ENCODE measurements at places on chromosomes 5 and 9.

DNA sequence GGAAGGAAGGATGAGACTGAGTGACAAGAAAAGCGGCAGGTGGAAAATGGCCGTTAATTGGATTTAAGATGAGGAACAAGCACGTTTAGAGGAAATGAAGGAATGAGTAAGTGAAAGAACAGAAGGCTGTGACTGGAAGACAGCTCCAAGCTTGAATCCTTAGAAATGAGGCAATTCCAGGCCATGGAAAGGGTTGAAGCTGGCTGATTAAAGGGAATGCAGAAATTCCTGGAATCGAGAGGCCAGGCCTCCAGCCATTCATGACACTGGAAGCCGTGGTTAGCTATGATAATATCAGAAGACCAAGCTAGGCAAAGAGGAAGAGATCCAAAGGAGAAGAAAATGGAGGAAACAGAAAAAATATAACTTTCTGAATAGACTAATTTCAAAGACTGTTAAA, 84.2 kb downstream of the ARL15 start:
- DNase-seq = no peak

GRCh38 chr9:89975630-89976029, 370.8 kb downstream of the GADD45G start:
- no peak for DNase-seq

DNA sequence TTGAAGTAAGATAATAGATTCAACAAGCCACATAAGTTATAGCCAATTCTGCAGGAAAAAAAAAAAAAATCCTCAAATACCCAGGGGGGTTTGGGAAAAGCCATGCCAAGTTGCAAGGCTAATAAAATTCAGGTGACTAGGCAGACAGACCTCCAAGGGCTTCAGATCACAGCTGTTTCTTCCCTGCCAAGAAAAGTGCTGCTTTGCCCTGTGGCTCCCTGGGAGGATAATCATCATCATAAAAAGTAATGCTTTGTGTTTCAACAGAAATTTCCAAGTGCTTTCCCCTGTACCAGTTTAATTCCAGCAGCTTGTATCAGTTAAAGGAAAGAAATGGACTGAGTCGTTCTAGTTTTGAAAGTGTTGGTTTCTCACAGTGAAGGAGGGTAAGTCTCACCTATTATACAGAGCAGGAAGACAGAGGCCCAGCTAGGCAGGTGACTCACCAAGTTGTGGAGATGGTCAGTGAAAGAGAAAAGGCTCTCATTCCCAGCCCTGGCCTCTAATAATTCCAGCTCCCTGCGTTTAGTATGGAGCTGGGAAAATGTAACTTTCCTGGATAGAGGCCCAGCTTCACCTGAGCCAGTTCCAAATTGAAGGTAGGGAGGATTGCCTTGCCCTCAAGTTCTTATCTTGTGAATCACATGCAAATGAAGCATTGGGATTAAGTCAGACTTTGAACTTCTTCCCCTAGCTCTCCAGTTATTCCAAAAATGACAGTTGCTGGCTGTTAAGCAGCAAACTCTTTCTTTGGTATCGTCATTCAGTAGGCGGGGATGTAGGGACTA, 263.4 kb downstream of the GRIA1 start:
- DNase-seq = no peak

GRCh38 chr9:103999375-104000062, 94.6 kb upstream of the SMC2 start:
- no peak for DNase-seq

DNA sequence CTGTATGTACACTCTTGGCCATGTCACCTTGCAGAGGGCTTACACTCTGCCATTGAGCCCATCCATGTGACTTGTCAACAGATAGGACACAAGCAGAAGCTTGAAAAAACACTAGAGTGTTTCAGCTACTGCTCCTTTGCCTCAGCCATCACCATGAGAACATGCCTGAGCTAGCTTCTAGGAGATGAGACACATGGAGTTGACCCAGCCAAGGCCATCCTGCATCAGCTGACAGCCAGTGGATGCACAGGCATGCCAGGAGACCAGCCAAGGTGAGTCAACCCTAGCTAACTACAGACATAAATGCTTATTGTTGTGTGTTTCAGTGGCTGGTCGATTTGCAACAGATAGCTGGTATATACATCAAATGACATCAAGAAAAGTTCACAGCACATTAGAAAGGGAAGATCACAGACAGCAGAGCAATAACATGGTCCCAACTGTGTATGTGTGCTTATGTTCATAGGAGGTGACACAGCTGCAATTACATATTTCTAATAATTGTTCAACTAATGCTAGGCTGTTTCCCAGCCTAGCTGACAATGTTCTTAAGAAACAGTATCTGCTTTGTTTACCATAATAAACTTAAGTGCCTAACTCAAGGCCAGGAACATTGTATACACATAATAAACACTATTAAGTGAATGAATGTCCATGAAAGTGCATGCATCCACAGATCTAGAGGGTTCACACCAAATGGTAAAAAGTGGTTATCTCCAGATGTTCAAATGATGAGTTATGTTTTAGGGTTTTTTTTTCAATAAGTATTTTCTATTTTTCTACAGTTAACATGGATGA, 105.7 kb downstream of the SPOCK1 start:
- no peak for DNase-seq

- no peak for DNase-seq
Measured at GRCh38 chr5:32852535-32852934, 141.4 kb downstream of the NPR3 start.

- DNase-seq = no peak
Measured at GRCh38 chr5:74332682-74333081, 307.8 kb downstream of the ENC1 start.

GRCh38 chr9:94612071-94612470, 18.4 kb upstream of the FBP2 start:
- no peak for DNase-seq

DNA sequence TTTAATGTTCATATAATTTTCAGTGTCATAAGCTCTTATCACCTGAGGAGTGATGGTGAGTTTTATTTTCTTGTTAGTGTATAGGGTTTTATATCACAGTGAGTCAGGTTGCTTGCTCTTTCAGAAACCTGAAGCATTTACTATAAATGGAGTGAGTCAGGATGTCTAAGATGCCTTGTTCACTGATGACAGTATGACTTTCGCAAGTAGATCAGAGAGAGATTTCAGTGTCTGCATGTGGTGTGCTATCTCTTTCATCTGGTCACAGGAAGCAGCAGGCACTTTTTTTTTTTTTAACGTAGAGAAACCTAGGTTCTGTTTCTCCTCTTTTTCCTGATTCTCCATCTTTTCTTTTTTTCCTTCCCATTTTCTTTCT, 237.1 kb downstream of the DMRTA1 start:
- DNase-seq = no peak

GRCh38 chr9:119289740-119290433, 79.3 kb downstream of the BRINP1 start:
- peak; percentile 1 for DNase-seq

DNA sequence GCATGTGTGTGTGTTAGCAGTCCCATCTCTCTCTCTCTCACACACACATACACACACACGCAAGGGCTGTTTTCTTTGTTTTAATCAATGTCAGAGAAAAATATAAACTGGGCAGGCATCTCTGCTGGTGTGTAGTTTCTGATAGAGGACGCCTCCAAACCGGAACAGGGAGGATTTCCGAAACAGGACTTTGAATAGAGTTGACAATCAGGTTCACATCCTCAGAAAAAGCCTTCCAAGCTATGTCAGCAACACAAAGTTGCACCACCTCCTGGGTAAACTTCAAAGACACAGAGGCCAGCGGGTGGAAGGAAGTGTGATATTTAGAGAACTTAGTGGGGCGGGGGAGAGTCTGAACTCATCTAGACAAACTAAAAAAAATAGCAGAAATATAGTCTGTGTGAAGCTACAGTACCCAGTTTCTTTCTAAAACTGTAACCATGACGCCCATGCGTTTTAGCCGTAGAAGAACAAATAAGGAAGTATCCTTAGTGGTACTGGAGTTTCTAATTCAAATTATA, 1.2 kb downstream of the ST8SIA4 start:
- DNase-seq = peak; percentile 59

- DNase-seq = no peak
Measured at GRCh38 chr9:95517559-95518425, 1.0 kb upstream of the PTCH1 start.

DNA sequence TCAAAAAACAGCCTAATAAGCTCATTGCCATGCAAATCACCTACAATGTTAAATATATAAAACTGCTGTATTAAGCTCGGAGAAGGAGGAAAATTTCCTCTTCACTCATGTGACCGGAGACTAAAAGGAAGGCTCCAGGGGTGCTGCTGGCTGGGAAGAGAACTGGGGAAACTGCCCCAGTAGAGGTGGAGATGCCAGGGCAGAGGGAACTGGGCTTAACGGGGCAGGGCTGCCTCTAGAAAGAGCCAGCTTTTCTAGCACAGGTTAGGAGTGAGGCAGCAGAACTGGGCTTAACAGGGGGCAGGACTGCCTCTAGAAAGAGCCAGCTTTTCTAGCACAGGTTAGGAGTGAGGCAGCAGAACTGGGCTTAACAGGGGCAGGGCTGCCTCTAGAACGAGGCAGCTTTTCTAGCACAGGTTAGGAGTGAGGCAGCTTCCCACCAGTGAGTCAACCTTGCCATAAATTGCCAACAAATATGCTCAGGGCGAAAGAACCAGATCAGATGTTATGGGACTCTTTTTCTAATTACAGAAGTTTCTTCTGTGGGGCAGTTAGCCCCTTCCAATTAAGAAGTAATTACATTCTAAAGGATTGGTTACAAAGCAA, 115.3 kb downstream of the FANCC start:
- DNase-seq = no peak

GRCh38 chr5:64807520-64807919, 38.8 kb downstream of the CWC27 start:
- no peak for DNase-seq

DNA sequence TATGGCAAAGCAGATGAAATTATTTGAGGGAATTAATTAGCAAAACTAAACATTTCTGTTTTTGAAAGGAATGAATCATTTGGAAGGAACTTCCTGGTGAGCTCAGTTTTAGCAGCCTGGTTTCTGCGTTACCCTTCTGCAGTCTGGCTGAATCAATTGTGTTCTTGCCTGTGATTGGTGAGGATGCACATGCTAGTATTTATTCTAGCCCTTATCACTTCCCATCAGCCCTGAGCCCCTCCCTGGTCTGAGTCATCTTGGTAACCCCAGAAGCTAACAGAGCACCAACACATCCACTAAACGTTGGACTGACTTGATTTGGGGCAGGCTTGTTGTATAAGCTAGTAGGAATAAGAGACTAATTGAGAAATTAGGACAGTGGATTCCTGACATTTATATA, 6.6 kb downstream of the TJP2 start:
- peak; percentile 62 for DNase-seq

DNA sequence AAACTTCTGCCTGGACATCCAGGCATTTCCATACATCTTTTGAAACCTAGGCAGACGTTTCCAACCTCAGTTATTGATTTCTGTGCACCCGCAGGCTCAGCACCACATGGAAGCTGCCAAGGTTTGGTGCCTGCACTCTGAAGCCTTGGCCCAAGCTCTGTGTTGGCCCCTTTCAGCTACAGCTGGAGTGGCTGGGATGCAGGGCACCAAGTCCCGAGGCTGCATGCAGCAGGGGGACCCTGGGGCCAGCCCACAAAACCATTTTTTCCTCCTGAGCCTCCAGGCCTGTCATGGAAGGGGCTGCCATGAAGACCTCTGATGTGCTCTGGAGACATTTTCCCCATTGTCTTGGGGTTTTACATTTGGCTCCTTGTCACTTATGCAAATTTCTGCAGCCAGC, 49.9 kb downstream of the NFX1 start:
- DNase-seq = no peak

DNA sequence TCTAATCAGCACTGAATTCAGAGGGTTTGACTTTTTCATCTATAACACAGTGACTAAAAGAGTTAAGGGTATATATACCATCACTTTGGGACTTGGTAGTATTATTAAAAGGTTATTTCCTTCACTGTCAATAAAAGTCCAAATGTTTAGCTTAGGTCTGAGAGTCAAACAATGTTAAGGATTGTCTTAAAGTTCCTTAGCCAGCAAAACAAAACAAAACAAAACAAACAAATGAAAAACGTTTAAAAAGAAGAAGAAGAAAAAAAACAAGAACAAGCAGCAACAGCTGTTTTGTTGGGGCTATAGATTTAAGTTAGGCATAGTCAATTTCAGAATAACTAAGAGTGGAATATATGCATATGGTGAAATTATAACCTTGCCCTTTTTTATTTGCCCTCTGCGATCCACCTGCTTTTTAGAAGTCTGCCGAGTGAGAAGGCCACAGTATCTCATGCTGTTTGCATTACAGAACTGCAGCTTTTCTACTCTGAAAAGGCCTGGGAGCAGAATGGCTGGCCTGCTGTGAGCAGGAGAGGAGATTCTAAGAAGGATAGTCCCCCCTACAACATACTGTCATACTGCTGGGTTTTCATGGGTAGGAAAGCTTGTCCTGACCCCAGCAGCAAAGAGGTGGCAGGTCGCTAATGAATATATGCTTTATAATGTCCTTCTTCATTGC, 141.7 kb downstream of the NTRK2 start:
- no peak for DNase-seq

DNA sequence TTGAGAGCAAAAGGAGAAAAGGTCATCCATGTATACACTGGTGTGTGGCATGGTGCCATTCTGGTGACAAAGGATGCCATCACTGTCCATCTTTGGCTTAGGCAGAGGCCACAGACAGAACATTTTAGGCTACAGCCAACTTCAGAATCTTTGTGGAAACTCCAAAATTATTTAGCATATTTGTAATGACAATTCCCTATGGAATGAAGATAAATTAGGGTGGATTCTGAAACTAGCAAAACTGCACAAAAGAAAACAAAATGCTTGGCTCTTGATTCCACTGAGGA, 92.5 kb downstream of the FBXW11 start:
- no peak for DNase-seq

DNA sequence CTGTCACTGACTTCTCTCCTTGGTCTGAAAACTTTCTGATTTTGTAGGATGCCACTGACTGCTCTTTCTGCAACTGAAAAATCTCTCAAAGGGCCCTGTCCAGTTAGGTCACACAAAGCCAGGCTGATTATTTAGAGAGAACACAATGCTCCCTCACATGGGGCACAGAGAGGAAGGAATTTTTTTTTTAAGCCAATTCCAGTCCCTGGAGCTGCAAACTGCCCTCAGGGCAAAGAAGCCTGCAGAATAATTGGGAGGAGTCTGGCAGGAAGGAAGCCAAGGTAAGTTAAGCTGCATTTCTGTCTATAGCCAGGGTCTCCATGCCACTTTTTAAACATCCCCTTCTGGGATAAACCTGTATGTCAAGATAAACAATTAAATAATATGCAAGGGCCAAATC, 305.5 kb downstream of the ZSWIM6 start:
- no peak for DNase-seq

- DNase-seq = no peak
Measured at GRCh38 chr5:108028412-108028811, 353.5 kb downstream of the FBXL17 start.

GRCh38 chr5:137735555-137736284, at the start of gene KLHL3:
KLHL3 (minus strand) TSS chr5:137736089; CDS start chr5:137735646, 443 bp downstream.
- peak; percentile 23 for DNase-seq
